Thoracic aorta (tissue), 2 donors: ENCODE measurements at places on chromosomes 5 and 9.

GRCh38 chr9:88579050-88579715 lies 44.2 kb downstream of the NXNL2 start:
- DNase-seq: no peak

GRCh38 chr9:135980926-135981630 lies 19.9 kb upstream of the UBAC1 start:
- no peak for DNase-seq

- no peak for DNase-seq
Measured at GRCh38 chr9:8251566-8251965, 452.0 kb upstream of the DMAC1 start.

- DNase-seq: no peak
Measured at GRCh38 chr5:121550989-121551388, 300.7 kb upstream of the FTMT start.

GRCh38 chr5:53473633-53474032 lies 6.8 kb upstream of the FST start:
- DNase-seq: no peak

DNA sequence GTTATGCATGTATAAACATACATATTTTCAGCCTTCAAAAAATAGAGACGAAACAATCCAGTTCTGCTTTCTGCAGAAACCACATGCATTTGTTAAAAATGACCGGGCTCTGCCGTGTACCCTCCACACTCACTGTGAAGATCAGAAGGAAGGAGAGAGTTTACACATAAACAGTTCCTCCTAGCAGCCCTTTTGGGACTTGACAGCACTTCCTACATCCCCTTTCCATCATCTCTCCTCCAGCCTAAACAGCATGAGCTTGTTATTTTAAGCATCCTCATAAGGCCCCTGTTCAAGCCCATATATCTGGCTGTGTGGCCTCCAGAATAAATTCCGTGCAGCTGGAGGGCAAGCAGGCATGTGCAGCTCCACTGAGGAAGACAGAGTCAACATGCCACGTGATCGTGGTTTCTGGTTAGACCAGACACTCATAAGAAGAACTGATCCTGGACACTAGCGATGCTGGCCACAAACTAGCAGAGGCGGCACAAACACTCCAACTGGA lies 42.2 kb downstream of the NIPAL4 start:
- no peak for DNase-seq

- no peak for DNase-seq
Measured at GRCh38 chr9:114995681-114996221, 65.4 kb upstream of the TNFSF8 start.

DNA sequence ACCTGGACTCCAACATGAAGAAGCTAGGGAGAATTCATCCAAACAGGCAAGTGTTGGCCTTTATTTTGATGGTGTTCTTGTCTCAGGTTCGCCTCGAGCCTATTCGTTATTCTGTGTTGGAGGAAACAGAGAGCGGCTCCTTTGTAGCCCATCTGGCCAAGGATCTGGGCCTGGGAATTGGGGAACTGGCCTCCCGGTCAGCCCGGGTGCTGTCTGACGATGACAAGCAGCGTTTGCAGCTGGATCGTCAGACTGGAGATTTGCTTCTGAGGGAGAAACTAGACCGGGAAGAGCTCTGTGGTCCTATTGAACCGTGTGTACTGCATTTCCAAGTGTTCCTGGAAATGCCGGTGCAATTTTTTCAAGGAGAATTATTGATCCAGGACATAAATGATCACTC lies 367 bp downstream of the PCDHB4 start:
- DNase-seq: no peak

DNA sequence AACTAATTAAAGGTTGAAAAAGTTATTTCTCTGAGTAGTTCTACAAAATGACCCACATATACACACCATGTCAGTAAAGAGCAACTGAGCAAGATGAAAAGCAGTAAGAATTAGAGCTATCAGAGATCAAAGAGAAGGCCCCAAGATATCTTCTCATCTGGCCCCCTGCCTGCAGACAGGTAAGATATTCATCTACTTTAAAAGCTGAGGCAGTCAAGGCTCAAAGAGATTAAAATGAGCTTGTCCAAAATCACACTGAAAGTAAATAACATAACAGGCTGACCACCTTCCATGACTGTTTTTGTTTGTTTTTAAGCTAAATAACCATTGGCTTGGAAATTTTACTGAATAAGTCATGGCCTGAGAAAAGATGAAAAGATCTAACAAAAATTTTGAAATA lies 266.2 kb downstream of the FBXL17 start:
- DNase-seq: no peak

DNA sequence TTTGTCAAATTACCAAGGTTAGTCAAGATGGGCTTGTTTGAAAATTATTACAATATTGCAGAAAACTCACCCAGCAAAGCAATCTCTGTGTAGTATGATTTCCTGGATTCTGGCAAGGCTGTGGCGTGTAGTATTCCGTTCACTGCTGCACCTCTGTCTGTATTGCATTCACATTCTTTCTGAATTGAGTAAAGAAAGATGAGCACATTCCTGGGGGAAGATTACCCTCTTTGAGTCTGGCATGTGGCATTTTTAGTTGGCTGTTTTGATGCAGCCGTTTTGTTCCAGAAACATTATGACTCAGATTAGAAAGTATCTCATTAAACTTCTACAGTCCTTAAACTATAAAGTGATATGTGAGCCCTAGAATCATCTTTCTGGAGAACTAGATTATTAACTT lies 197.7 kb downstream of the TENT4A start:
- no peak for DNase-seq

DNA sequence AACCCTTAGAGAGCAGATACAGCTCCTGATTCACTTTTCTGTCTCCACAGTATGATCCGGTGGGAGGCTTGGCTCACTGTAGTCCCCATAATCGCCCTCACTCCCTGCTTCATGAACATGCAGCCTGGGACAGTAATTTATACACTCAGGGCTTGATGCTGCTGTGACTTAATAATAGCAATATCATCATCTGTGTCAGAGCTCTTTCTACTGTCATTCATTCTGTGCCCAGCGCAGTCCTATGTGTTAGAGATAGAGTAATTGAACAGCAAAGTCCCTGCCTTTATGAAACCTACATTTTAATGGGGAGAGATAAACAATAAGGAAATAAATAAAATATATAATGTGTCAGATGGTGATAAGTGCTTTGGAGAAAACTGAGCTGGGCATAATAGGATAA lies 2.8 kb upstream of the HEMGN start:
- DNase-seq: no peak

GRCh38 chr9:116318468-116319374 lies 165.1 kb downstream of the PAPPA start:
- DNase-seq: no peak

DNA sequence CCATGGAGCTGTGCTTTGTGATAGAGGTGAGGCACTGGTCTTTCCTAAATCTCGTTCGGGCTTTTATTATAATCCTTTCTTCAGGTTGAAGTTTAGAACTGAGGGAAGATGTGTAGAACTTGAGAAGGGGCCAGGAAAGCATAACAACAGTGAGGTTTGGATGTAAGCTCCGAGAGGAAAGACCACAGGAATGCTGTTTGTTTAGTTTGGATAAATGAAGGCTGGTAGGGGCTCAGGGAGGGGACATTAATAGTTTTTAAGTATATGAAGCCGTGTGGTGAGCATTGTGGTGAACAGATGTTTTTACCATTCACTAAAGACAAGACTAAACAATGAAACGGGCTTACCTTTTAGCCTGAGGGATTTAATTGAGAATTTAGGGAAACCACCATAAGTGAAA lies 130.8 kb downstream of the ARHGAP26 start:
- DNase-seq: no peak

- DNase-seq: no peak
Measured at GRCh38 chr5:33635582-33635981, 194.8 kb downstream of the TARS1 start.

GRCh38 chr5:112338681-112339337 lies 80.3 kb downstream of the EPB41L4A start:
- no peak for DNase-seq

DNA sequence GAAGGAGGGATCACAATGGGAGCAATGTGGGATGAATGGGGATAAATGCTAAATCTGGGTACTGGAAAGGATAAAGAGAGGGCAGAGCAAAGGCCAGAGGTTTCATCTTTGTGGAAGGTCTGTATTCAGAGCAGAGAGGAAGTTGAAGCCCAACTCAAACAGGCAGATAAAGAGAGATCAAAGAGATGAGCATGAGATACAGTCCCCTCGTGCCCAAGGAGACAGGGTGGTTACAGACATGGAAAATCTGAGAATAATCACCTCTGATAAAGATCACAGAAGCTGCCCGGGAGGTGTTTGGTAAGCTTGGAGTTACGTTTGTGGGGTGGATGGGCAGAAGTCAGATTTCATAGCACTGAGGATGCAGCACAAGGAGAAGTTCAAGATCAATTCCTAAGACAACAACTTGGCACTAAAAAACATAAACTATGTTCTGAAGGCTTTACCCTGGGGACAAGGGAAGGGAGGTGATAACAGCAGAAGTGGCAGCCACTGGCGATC lies 459 bp upstream of the ERAP2 start:
- no peak for DNase-seq

- DNase-seq: no peak
Measured at GRCh38 chr5:175672976-175673648, 15.2 kb downstream of the HRH2 start.

GRCh38 chr5:133995883-133996563 lies 8.8 kb downstream of the VDAC1 start:
- DNase-seq: no peak

GRCh38 chr5:127097278-127097677 lies 24.0 kb upstream of the C5orf63 start:
- no peak for DNase-seq

DNA sequence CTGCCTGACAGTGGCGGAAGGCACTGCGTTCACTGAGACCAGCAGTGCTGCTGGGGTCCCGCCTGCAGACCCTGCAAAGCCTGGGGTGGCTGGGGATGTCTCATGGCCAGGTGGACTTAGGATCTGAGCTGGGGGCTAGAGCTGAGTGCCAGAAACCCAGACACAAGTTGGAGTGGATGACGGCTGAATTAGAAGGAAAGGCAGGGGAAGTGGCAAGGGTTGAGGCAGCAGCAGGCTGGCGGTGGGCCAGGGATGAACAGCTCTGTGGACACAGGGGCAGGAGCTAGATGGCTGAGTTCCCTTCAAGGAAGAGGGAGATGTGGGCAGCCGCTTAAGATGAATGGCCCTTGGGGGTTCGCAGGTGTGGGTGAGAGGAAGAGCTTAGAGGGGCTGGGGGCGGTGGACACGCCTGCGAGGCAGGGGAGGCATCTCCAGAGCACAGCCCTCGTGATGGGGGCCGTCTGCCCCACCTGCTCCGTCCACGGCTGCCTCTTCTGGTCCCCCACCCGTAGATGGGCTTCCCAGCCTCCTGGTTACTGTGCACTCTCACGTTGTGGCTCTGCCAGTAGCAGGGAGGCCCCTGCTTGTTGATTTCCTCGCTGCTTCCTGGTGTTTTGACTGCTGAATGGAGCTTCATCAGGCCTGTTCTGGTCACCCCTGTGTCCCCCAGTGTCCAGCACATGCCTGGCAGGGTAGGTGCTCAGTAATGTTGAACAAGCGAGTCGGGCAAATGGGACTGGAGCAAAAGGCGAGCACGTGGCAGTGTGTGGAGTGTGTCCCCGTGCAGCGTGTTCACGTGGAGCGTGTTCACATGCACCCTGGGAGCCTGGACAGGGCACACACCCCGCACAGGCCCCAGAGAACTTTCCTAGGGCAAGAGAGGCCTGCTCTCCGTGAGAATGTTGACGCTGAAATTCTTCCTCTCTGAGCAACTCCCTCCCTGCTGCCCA lies 168.2 kb downstream of the CACNA1B start:
- no peak for DNase-seq

- no peak for DNase-seq
Measured at GRCh38 chr9:8842402-8843193, 1043.0 kb upstream of the DMAC1 start.

GRCh38 chr5:123753937-123754891 lies 242.2 kb downstream of the CSNK1G3 start:
- no peak for DNase-seq

DNA sequence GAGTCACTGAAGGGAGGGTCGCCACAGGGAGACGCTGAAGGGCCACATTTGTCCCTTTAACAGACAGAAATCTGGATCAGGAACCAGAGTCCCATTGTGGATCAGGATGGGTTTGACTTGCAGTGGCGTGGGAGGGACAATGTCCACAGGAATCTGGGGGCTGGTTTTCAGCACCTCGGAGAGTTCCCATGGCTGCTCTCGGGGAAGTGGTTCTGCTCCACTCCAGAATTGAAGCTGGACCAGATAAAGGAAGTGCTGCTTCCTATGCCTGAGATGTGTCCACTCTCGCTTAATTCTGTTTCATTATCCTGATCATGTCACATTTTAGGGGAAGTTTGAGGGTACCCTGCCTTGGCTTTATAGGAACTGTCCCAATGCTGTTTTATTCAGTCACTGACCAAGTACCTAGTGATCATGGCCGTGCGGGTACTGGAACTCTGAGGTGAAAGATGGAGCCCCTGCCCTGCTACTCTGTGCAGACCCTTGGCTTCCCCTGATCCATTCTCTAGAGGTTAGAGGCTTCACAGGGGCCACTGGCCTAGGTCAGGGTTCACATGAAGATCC lies 28.7 kb downstream of the ENHO start:
- no peak for DNase-seq

DNA sequence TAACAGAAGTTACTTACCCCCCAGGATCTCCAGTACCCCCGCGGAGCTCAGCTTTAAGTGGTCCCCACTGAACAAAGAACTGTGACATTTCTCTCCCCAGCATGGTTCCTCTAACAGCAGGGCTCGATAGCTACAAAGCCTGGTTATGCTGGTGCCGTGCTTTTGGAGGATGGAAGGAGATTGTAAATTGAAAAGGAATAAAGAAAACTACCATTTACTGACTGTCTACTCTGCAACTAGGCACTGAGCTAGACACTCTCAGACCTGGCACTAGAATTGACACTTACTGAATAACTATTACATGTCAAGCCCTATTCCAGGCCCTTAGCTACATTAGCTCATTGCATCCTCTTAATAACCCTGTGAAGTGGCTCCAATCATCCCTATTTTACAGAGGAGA lies 145.3 kb downstream of the TTLL11 start:
- no peak for DNase-seq

- no peak for DNase-seq
Measured at GRCh38 chr9:15642369-15642962, 89.6 kb downstream of the CCDC171 start.

- no peak for DNase-seq
Measured at GRCh38 chr5:141822144-141822543, 56.1 kb downstream of the PCDH1 start.
